ENCODE measurements at places on chromosomes 11 and 22.

- DNase-seq: no peak
These were observed 3.9 kb upstream of the MUC15 start for GRCh38 chr11:26575946-26576345.

- no peak for DNase-seq
These were observed 37.9 kb downstream of the CDPF1 start for GRCh38 chr22:46212195-46212594.

DNA sequence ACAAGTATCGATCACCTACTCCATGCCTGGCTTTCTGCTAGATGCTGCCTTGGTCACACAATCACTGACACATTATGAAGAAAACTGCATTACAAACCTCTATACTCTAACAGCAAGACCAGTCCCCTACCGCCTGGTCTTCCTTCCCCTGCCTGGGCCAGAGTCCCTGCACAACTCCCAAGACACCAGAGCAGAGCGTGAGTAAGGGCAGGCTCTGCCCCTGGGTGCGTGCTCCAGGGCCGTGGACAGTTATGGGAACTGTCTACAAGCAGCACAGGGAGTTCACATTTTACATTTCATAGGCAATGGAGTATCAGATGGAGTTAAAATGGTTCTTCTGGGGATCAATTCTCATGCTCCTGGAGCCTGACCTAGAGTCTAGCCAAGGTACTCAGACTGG lies 6.5 kb downstream of the FZD4 start:
- DNase-seq: no peak

DNA sequence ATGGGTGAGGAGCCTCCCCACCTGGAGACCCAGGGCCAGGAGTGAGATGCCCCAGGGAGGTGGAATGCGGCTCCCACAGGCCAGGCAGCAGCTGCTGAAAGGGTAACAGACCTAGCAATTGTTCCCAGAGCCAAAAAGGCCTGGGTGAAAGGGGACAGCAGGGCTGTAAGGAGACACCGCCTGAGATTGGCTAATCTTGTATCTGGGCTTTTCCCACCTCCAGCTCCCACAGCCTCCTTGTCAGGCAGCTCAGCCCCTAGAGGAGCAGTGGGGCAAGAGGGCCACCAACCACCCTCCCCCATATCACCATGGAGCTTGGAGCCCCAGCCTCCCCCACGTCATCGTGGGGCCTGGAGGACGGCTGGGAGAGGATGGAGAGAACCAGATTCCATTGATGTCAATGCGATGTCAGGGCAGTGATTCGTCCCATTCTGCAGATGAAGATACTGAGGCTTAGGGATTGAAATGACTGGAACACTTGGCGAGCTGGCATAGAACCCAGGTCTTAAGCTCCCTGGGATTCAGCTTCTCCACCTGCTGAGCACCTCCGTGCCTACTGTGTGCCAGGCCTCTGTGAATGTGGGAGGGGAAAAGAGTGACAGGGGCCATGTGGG lies 2.9 kb upstream of the MGAT3 start:
- DNase-seq: peak; percentile 86

- no peak for DNase-seq
These were observed 334.9 kb downstream of the BRD1 start for GRCh38 chr22:49492741-49493251.

DNA sequence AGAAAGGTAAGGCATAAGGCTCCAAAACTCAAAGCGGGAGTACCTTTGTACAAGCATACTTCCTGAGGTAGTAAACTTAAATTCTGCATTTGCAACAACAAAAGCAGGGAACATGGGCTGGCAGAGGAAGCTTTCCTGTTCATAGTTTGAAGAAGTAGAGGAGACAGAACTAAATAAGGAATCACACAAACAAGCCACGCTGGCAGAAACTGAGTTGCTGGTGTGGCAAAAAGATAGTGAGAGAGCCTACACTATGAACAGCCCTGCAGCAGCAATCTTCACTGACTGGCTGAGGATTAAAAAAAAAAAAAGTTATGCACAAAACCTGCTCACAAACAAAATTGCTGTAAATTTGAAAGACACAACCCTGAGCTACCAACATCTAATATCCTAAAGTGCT lies 46.5 kb downstream of the FCHSD2 start:
- no peak for DNase-seq

- no peak for DNase-seq
These were observed 11.1 kb downstream of the SREBF2 start for GRCh38 chr22:41844036-41844435.

DNA sequence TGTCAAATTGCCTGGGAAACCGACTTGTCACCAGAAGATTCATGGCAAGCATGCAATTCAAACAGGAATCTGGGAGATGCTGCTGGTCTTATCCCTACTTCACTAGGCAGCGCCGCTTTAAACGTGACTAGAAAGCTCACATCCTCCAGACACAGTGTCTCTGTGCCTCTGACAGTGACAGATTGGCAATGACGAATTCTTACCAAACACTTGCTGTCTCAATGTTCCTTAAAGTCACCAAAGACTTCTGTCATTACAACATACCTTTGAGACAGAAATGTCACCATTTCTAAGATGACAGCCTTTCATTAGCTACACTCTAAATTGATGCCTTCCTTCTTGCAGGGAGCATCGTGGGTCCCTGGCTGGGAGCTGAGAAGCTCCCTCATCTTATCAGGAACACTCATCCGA lies 197.8 kb downstream of the CWF19L2 start:
- DNase-seq: no peak

GRCh38 chr11:106624377-106624776 lies 393.9 kb downstream of the GUCY1A2 start:
- DNase-seq: peak; percentile 1

GRCh38 chr11:68402355-68403031 lies 58.1 kb upstream of the PPP6R3 start:
- peak; percentile 54 for DNase-seq
